HFF-Myc (cell line): ENCODE measurements at places on chromosomes 13 and 19.

GRCh38 chr13:97569841-97570240, 135.9 kb downstream of the RAP2A start:
- no peak for DNase-seq

DNA sequence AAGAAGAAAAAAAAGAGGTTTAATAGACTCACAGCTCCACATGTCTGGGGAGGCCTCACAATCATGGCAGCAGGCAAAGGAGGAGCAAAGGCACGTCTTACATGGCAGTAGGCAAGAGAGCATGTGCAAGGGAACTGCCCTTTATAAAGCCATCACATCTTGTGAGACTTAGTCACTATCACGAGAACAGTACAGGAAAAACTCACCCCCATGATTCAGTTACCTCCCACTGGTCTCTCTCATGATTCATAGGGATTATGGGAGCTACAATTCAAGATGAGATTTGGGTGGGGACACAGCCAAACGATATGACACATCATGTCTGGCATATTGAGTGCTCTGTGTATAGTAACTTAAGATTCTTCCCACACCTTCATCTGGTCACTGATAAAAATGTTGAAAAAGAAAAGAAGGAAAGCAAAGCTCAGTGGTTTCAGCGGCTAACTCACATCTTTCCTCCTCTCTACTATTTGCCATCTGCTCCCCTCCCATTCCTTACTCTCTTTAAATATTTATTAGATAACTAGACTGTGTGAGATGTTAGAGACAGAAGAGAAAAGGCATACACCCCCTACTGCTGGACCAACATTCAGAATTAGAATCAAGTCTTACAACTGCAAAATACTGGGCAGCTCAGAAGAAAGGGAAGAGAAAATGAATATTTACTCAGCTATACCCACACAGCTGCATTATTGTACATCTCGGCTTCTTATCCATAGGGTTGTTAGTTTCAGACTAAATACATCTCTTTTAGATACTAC, 60.1 kb upstream of the AKAP11 start:
- peak; percentile 2 for DNase-seq

GRCh38 chr13:30133554-30133912, 173.8 kb downstream of the KATNAL1 start:
- DNase-seq = no peak

GRCh38 chr19:16222806-16223205, 25.1 kb downstream of the AP1M1 start:
- DNase-seq = no peak

DNA sequence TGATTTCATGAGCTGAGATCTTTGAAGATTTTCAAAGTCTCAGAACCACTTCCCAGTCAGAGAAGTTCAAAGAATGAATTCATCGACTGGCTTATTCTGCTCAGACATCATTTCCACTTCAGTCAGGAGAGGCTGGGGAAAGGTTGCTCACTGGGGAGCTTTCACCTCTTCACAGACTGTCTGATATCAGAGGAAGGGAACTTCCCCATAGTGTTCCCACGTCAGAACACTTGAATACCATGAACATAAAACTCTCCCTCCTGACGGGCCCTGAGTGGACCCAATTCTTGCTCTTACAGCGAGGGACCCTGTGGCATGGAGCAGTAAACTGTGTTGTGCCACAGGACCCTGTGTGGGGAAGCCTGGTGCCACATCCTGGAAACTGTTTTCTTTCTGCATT, 492.6 kb downstream of the COG6 start:
- DNase-seq = no peak

DNA sequence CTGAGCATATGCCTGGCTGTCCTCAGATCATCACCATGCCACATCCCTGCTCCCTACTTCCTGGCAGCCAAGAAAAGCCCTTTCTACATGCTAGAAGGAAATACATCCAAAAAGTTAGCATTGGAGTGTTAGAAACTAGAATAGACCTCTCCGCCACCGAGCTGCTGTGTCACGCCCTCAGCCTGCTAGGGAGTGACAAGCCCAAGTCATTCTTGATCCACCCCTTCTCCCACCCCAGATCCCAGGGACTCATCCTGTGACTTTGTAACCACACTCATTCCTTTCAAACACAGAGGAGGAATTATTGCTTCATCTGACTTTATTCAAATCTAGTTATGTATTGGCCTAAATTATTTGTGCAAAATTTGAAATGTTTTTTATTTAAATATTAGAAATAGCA, 45.3 kb downstream of the POLR1D start:
- no peak for DNase-seq

GRCh38 chr19:13038306-13039210, 43.3 kb downstream of the NFIX start:
- DNase-seq = no peak

DNA sequence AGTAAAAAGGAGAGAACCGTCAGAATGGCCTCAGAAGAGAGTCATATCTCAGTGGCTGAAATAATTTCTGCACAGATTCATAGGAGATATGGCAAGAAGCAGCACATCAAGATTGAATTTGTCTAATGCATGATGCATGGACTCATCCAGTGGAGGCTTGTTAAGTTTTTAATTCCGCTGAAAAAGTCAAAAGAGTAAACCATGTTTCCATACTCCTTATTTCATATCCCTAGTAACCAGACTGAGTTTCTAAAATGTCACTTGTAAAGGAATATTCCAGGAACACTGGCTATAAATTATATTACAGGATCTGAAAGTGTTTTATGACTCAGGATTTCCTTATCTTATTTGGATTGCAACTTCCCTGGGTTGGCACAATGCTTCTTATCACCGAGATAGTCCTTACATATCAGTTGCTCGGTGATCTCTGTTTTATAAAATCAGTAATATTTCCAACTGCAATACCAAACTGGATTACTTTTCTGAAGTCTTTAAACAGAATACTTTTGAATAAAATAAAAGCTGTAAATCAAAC, 180.2 kb upstream of the TSC22D1 start:
- no peak for DNase-seq

DNA sequence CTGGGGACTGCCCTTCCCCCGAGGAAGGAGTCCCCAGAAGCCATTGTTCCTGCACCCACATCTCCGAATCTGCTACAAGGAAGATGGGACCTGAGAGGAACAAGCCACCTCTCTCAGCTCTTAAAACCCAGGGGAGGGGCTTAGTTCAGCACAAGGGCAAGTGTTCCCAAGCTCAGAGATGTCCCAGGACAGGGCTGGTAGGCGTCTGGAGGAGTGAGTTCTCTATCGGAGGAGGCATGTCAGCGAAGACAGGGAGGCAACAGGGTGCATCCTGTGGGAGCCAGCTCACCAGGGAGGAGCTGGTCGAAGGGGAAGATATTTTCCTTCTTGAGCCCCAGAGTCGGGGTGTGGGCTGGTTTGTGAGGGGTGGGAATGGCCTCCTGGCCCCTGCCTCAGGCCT, 54.8 kb downstream of the CELF5 start:
- DNase-seq = no peak

DNA sequence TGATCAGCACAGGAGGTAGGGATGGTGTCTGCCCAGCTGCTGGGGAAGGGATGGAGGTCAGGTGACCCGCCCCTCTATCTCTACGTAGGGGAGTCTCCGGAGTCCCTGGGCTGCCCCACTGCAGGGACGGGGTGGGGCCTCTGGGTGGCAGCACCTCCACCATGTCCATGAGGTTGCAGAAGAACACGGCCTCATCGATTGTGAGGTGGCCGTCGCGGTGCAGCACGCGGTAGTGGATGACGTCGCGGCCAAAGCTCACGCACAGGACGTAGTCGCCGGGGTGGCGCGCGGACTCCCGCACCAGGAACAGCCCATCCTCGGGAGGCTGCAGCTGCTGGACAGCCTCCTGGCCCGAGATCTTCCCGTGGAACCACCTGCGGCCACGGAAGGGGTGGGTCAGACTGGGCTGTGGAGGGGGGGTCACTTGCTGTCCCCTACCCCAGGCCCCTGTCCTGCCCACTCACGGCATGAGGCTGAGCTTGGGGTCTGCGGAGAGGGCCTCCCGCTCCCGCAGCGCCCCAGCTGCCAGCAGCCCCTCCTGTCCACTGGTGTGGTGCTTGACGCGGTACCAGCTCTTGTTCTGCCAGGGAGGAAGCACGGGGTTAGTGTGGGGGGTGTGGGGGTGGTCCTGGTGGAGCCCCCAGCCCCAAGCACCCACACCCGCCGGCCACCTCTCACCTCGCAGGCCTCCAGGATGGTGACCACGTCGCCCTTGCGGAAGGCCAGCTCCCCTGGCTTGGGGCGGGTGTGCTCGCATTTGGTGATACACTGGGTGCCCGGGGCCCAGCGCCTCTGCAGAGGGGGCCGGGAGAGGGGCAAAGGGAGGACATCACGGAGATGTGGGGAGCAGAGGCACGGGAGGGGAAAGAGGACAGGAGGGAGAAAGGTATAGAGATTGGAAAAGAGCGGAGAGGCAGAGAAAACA, 2.3 kb downstream of the MATK start:
- no peak for DNase-seq

GRCh38 chr13:48712141-48712540, 58.4 kb downstream of the CYSLTR2 start:
- no peak for DNase-seq

DNA sequence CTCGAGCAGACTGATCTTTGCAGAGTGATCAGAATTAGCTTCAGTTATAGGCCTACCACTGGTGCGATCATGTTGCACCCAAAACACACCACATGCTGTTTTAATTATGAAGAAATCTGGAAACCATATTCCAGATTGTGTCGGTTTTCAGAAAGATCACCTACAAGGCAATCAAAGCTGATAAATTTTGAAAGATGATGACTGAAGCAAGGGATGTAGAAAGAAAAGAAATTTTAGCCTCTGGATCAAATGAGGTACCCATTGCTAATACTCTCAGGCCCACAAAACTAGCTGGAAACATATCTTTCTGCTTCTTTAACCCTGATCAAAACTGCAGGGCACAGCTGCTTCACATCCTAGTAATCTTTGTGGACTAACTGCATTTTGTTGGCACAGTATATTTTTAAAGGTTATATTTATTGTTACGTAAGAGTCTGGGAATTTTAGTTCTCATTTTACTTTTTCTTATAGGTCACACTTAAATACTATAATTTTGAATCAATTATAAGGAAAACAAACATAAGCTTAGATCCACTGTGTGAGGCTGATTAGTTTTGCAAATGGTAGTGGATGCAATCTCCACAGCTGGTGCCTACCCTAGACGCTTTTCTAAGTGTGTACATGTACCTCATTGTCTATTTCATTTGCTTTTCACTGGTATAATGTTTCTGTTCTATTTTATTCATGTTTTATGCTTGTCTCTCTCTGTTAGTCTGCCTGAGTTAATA, 150.9 kb downstream of the RGCC start:
- DNase-seq = peak; percentile 27
